ENCODE measurements at places on chromosomes 5 and 9. TPM values are rescaled to one million over a fixed set of nuclear protein-coding genes. Genes with fewer than 3 reads are reported as not detected.

GRCh38 chr5:41837793-41838192 lies 32.4 kb downstream of the OXCT1 start:
- DNase-seq = no peak

DROSHA gene
- total RNA-seq = 29.8 TPM

DNA sequence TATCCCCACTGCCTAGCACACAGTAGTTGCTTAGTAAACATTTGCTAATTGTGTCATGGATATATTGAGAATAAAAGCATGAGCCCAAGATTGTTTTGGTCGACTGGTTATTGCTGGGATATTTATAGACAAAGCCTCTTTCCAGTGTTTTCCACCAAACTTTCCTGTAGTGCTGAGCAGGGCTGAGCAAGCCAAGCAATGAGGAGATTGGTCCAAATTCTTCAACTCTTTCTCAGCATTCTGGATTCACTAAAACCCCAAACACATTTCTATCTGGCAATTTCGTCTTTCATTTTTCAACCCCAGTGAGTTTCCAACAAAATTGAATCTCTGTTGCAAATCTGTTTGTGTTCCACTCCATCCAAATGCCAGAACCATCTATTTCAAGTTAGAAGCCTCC lies 31.9 kb upstream of the TARS1 start:
- no peak for DNase-seq

DNA sequence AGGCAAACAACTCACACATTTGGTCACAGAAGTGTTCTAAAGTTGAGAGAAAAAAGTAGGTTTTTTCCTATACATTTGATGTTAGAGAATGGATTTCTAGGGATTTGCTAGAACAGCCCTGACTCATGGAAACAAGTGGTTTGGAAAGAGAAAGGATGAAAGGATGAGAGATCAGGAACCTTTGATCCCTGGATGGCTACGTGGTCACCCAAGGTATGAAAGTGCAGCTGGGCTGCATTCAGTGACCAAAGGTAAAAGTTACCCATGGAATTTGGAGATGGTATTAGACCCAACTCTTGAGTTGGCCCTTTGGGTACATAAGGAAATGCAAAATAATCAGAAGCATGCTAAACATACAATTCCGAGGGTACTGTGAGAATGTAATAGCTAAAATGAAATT lies 61.3 kb upstream of the SPIN1 start:
- DNase-seq = no peak

DNA sequence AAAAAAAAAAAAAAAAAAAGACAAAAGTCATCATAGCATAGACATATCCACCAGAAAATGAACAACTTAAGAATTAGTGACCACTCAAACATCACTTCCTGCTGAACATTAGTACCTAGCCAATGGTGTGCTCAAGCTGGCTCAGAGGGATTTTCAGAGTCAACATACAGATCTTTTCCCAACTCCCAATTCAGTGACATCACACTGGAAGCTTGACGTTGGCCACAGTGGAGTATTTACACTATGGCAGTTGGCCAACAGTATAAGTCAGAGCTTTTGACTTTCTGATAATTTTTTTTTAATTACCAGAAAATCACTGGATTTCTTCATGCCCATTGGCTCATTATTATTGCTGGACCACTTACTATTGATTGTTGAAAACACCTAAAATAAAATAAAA lies 383.5 kb downstream of the ARHGEF28 start:
- DNase-seq = no peak

DNA sequence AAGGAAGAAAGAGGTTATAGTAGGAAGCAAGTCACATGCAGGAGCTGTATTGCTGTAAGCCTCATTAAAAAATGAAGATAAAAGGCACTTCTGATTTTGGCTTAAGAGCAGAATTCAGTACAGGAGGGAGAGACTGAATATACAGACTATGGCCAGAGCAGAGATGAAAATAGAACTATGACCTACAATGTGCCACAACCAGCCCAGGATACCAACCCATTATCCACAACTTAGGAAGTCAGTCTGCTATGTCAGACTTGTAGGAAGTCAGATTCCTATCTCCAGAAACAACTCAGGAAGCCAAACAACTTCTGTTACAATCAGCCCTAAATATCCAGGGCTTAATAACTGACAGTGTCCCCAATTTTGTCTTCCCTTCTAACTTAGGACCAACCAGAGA lies 156.2 kb upstream of the ANKH start:
- no peak for DNase-seq

CD72 gene
- total RNA-seq = 0.10 TPM

DNA sequence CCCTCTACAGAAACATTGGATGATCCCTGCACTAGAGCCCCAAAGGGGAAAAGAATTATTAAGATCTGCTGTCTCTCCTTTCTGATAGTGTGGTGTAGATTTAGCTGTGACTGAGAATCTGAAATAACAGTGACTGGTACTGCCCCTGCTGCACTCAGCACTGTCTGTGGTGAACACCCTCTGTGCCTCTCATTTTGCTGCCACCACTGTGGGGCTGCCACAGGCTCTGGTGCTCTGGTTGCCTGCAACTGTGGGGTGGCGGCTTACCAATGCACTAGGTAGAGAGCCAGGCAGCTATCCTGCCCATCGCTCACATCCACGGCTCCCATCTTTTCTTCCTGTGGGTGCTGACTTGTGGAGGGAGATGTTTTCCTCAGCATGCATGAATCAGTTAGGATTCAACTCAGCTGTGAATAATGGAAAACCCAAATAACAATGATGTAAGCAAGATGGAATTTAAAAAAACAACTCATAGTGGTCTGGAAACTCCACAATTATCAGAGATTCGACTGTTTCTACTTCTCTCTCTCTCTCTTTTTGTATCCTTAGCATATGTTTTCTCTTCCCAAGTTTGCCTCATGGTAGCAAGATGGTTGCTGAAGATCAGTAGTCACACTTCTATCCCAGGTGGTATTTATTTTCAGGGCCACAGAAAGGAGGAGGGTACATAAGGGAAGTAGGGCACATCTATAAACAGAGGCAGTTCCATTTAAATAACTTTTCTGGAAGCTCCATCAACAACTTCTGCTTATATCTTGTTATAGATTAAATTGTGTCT lies 99.8 kb upstream of the DAP start:
- peak; percentile 77 for DNase-seq

- no peak for DNase-seq
These were observed 8.5 kb upstream of the INIP start for GRCh38 chr9:112726428-112726827.

GRCh38 chr9:120845255-120845654 lies 2.5 kb upstream of the PSMD5 start:
- peak; percentile 33 for DNase-seq

GRCh38 chr5:126309860-126310259 lies 113.3 kb upstream of the GRAMD2B start:
- DNase-seq = no peak

GRCh38 chr5:92992073-92992472 lies 588.9 kb downstream of the NR2F1-AS1 start:
- peak; percentile 0 for DNase-seq

SLC4A9 gene
- total RNA-seq = not detected

OGN gene
- total RNA-seq = not detected

OSMR gene
- 21.2 TPM for total RNA-seq

DNA sequence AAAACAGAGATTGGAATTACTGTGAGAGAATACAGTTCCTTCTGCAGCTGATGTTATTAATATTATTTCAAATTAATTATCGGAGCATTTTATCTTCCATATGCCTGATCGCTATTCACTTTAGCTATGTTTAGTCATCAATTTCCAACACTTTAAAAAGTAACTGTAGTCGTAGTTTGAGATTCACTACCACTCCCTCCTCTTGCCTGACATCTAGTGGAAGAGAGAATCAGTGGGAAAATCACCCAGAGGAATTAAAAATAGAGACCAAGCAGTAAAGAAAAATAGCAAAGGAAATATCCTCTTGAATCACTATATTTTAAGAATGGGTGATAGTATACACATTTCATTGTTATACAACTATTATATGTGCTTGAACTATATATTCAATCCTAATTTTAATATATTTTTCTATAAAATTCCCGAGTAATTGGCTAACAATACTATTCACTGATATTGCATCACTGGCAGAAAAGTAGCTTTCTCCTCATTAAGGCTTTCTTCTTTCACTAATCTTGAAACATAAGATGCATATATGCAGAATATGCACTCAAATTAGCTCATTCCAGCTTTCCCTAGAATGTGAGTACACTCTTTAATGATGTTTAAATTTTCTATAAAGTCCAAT lies 708.7 kb downstream of the CDH9 start:
- DNase-seq = no peak

DNA sequence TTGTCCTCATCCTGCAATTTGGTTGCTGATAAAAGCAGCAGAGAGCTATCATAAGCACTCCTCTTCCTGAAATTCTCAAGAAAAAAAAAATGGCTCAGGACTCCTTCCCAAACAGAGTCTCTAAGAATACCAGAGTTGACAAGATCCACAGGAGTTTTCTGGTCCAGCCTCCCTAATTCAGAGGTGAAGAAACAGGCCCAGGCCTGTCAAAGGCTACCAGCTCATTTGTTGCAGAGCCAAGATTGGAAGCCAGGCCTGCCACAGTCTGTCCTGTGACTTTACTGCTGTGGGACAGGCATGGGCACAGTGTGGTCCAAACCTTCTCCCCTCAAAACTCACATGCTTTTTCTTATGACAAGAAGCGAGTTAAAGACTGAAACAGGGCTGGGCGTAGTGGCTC lies 41.5 kb downstream of the NIPSNAP3B start:
- DNase-seq = no peak

DNA sequence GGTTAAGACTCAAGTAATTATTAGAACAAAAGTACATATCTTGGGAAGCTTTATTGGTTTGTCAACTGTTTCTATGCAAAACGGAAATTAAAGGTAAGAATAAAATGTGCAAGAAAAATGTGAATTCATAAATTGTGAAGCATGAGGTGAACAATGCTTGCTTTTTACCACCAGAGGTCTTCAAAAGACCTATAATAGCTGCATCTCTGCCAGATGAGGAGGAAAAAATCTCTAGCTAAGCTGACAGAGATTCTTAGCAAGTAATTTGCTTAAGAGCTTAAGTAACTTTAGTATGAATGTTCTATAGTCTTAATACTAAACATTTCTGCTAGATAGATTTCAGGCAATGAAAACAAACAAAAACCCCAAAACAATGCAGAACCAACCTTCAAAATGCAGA lies 54.1 kb downstream of the MRPS30 start:
- peak; percentile 42 for DNase-seq

LCN15 gene
- not detected for total RNA-seq

DNA sequence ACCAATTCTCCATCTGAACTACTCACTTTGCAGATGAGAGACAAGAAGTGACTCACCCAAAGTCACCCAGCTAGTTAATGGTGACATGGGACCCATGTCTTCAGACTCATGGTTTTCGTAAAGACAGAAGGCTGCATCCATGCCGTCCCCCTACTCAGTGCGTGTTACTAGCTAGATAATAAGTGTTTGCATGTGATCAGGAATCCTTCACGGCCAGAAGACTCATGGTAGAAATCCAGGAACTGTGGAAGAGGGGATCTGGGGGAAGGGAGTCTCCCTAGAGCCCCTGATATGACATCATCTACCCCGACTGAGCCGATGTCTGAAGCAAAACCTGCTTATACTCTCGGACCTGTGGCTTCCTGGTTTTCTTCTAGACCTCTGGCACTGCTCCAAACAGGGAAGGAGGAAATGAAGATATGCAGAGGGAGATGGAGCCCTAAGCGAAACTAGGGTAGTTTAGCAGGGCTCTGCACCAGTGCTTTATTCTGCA lies 3.3 kb downstream of the RNF183 start:
- DNase-seq = no peak

DNA sequence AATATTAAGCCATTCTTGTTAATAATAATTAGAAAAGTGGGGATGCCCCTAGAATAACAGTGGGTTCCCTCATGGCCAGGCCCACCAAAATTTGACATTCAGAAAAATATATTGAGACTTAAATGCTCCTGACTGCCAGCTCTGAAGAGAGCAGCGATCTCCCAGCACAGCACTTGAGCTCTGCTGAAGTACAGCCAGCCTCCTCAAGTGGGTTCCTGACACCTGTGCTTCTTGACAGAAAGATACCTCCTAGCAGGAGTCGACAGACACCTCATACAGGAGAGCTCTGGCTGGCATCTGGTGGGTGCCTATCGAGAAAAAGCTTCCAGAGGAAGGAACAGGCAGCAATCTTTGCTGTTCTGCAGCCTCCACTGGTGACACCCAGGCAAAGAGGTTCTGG lies 261.5 kb downstream of the DTWD2 start:
- DNase-seq = no peak

DNA sequence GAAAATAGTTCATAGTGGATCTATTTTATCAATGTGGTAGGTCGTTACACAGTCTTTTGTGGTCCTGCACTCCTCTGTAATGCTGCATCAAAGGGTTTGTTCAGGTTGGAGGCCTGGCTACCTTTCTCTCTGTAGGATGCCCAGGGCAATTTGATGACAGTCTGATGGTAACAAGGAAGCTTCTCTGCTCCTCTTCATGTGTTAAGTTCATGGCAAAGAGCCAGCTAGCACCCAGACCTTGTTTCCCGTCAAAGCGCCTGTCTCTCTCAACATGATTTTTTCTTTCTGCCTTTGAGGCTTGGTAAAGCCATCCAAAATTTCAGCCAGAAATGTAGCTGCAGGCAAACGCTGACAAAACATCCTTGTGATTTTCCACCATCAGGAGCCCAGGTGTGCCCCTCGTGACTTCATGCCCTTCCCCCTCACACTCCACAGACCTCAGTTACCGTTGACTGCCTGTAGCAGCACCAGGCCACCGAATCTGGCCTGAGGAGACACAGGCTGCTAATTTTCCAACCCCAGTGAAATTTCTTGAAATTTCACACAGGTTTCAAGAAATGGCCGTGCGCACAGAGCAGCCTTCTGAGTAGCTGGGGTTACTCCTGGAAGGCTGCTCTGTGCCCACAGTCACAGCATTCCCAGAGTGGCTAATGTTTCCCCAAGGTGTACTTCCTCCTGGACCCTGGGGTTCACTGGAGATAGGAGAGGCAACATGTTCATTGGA lies 292.7 kb downstream of the CWC27 start:
- no peak for DNase-seq

PKN3 gene
- 6.6 TPM for total RNA-seq

PCDHGA7 gene
- total RNA-seq = 5.5 TPM

DNA sequence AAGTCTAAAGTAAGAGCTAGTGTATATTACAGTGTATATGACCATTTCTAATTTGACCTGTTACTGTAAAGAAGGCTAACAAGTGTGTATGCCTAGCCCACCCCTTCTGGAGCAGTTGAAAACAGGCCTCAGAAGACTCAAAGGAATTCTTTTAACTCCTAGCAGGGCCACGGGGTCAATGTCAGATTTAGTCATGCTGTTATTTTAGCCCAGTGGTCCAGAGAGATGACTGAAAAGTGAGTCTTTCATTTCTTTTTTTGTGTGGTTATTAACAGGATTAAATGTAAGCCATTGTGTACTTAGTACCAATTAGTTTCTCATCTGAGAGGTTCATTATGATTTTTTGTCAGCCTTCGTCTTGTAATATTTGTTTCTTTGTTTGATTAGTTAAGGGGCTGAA lies 24.4 kb downstream of the ZCCHC7 start:
- DNase-seq = peak; percentile 34

TAF11L2 gene
- not detected for total RNA-seq

GRCh38 chr5:89241186-89241585 lies 358.2 kb upstream of the MEF2C start:
- peak; percentile 57 for DNase-seq

Measured in RPMI7951 (cell line).